Peyer's patch (tissue), 4 donors: ENCODE measurements at places on chromosomes 12 and 14. TPM values are rescaled to one million over a fixed set of nuclear protein-coding genes. Genes with fewer than 3 reads are reported as not detected.
A peak's percentile ranks its signal among the peaks of the same experiment; 100 is the strongest.

DNA sequence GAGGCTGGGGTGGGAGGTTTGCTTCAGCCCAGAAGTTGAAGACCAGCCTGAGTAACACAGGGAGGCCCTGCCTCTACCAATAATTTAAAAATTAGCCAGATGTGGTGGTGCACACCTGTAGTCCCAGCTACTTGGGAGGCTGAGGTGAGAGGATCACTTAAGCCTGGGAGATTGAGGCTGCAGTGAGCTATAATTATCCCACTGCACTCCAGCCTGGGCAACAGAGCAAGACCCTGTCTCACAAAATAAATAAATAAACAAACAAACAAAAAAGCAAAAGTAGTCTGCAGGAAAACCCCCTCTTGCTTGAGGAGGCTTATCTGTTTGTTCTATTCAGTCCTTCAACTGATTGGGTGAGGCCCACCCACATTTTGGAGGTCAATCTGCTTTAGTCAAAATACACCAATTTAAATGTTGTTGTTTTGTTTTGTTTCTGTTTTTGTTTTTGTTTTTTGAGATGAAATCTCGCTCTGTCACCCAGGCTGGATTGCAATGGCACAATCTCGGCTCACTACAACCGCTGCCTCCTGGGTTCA, 24.9 kb upstream of the TXNRD1 start:
- no peaks in the 10 kb centered on the region for H3K36me3 ChIP-seq
- H3K4me3 ChIP-seq: no peak overlapping the region
- H3K27me3 ChIP-seq: no peaks in the 10 kb centered on the region
- no peaks in the 10 kb centered on the region for H3K4me1 ChIP-seq

- H3K36me3 ChIP-seq: no peaks in the 10 kb centered on the region
- no peaks in the 10 kb centered on the region for H3K4me1 ChIP-seq
- no peaks in the 10 kb centered on the region for H3K27me3 ChIP-seq
- no peak overlapping the region for H3K4me3 ChIP-seq
- no peak overlapping the region for H3K27ac ChIP-seq
These were observed 350.7 kb downstream of the C12orf50 start for GRCh38 chr12:87678453-87678852.

DNA sequence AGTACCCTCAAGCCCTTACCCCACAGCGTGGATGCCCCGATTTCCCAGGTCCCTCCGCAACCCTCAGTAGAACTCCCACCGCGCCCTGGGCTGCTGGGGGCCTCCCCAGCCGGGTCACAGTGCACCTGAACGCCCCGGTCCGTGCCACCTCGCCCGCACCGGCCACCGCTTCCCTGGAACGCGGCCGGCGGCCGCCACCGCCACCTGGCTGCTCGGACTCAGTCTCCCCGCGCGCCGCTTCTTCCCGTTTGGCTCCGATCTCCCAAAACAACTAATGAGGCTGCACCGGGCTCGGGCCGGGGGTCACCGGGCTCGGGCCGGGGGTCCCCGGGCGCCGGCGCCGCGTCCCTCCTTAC, 1.0 kb downstream of the ITPK1 start:
- no peaks in the 10 kb centered on the region for H3K36me3 ChIP-seq
- peaks cover 31% of the 10 kb centered on the region for H3K4me1 ChIP-seq
- no peaks in the 10 kb centered on the region for H3K27me3 ChIP-seq
- peak overlapping the region; percentile 66 for H3K4me3 ChIP-seq
- H3K27ac ChIP-seq: peak overlapping the region; percentile 98
- peak; percentile 71 for DNase-seq

- no peak overlapping the region for H3K4me3 ChIP-seq
- no peaks in the 10 kb centered on the region for H3K4me1 ChIP-seq
- no peaks in the 10 kb centered on the region for H3K27me3 ChIP-seq
- H3K27ac ChIP-seq: no peak overlapping the region
- DNase-seq: no peak
- H3K36me3 ChIP-seq: no peaks in the 10 kb centered on the region
These were observed 22.4 kb downstream of the OR10G2 start for GRCh38 chr14:21612324-21612723.

DNA sequence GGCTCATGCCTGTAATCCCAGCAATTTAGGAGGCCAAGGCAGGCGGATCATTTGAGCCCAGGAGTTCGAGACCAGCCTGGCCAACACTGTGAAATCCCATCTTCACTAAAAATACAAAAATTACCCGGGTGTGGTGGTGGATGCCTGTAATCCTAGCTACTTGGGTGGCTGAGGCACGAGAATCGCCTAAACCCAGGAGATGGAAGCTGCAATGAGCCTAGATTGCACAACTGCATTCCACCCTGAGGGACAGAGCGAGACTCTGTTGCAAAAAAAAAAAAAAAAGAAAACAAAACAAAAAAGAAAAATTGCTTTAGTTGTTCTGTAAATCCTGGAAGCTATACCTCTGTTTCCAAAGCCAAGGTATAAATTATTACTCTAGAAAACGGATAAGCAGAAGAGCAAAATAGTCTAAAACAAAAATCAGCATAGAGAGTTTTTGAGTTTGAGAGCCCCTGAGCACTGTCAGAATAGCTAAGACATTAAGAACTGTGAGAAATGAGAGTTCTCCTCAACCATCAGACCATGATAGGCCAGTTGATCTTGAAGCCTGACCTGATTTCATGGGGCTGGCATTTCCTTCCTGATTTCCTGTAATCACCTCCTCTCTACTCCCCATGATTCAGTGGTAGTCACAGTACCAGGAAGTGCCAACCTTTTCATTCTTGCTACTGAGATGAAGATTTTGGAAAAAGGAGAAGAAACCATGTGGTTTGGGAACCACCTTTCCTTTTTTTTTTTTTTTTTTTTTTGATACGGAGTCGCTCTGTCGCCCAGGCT, 31.7 kb downstream of the ATP2A2 start:
- no peak overlapping the region for H3K4me3 ChIP-seq
- H3K4me1 ChIP-seq: peaks cover 54% of the 10 kb centered on the region
- no peaks in the 10 kb centered on the region for H3K27me3 ChIP-seq
- no peaks in the 10 kb centered on the region for H3K36me3 ChIP-seq

GRCh38 chr14:104515811-104516780, 63.5 kb upstream of the C14orf180 start:
- no peak overlapping the region for H3K4me3 ChIP-seq
- H3K36me3 ChIP-seq: no peaks in the 10 kb centered on the region
- no peaks in the 10 kb centered on the region for H3K27me3 ChIP-seq
- no peaks in the 10 kb centered on the region for H3K4me1 ChIP-seq
- H3K27ac ChIP-seq: no peak overlapping the region

DNA sequence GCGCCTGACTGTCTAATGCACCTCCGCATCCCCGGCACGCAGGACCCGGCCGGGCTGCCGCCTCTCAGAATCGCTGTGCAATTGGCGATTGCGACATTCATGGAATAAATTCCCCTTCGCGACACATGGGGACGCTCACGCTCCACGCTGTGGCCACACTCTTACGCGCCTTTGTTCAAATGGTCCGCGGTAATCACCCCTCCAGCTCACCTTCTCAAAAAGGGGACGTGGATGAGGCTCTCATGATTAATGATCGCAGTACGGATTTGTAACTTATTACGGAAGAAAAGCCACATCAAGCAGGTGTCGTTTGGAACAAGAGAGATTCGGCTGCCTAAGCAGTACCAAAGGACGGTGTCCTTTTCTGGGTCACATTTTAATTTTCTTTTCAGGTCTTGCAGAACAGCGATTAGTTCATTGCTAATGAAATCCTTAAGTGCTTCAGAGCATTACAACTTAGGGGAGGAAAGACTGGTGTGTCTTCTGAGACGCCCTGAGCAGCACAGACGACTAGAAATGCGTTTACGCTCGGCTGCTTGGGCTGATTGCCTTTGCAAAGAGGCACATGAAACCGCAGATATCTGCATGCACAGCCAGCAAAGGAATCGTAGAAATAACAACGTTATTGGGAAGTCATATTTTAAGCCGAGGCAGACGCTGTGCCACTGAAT, 37.3 kb upstream of the ADGRD1 start:
- no peak overlapping the region for H3K4me3 ChIP-seq
- no peak for DNase-seq
- H3K36me3 ChIP-seq: no peaks in the 10 kb centered on the region
- H3K27ac ChIP-seq: no peak overlapping the region
- H3K27me3 ChIP-seq: no peaks in the 10 kb centered on the region
- no peaks in the 10 kb centered on the region for H3K4me1 ChIP-seq

GRCh38 chr12:126558219-126558618, 1493.0 kb downstream of the AACS start:
- H3K27me3 ChIP-seq: no peaks in the 10 kb centered on the region
- H3K27ac ChIP-seq: no peak overlapping the region
- no peak for DNase-seq

DNA sequence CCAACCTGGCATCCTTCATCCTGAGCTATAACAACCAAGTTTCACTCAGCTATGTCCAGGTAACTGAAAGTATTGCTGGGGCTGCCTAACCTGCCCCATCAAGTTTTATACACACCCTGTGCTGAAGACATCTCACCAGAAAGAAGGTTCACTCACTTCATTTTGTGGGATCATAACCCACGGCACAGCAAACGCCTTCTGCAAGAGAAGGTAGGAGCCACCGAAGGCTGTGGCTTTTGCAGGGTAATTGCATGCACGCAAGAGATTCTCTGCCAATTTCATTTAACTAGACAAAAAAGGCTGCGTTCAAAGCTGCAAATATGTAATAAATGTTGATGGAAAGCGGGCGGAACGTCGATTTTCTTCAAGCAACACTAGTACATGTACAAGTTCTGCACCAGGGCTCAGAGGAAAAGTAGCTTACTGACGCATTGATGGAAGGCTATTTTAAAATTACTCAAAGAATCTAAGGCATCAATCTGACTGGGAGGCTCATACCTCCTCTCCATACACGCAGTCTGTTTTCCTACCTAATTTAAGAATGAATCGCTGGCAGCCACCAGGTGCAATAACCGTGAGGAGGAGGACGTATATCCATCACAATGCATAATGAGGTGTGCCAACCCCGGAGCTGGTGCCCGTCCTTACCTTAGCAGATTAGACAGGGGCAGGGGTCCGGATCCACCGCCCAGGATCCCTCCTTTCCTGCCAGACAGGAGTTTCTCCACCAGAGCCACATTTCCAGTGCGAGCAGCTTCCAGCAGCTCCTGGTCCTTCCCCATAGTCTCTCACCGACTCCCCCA, 1.1 kb downstream of the ANKS1B start:
- H3K27ac ChIP-seq: no peak overlapping the region
- H3K36me3 ChIP-seq: no peaks in the 10 kb centered on the region
- H3K4me1 ChIP-seq: no peaks in the 10 kb centered on the region
- H3K4me3 ChIP-seq: peak overlapping the region; percentile 53

PTPRO gene
- 2.5 TPM for total RNA-seq

MCRS1 gene
- total RNA-seq: 89.3 TPM
